ENCODE measurements at places on chromosomes 16 and 17. TPM values are rescaled to one million over a fixed set of nuclear protein-coding genes. Genes with fewer than 3 reads are reported as not detected.

The DUSP14 gene
- total RNA-seq, result 19.6 TPM

The ZFHX3 gene
- total RNA-seq, result 8.3 TPM

The TSPAN10 gene
- total RNA-seq, result 0.24 TPM

The ALOX12B gene
- not detected for total RNA-seq

The ATP2C2 gene
- not detected for total RNA-seq

- peak; percentile 73 for DNase-seq
These were observed 397 bp downstream of the CDC42EP4 start for GRCh38 chr17:73311428-73311780.

- DNase-seq, result no peak
These were observed 199.9 kb upstream of the COX10 start for GRCh38 chr17:13869331-13869940.

- DNase-seq, result no peak
These were observed 31.5 kb downstream of the SALL1 start for GRCh38 chr16:51119556-51119955.

DNA sequence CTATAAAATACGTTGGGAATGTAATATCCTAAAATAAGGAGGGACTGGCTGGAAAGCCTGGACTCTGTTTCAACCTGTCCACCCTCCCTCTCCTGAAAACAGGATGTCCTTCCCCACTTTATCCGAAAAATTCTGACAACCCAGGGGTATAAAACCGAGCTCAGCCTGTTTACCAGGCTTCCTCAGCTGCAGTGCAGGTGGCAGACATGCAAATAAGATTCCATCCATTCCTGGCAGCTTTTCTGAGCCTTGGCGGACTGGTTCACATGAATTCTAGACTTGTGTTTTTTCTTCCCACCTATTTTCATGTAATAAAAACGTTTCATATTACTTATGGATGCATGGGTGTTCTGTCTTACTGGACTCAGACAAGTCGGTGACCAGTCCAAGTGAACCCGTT lies 479.3 kb downstream of the KCNJ18 start:
- no peak for DNase-seq

Measured in Right ventricle myocardium superior (tissue), 1 donor.